Hepatocyte (in vitro differentiated cells): ENCODE measurements at places on chromosomes 7 and 10.
A peak's percentile ranks its signal among the peaks of the same experiment; 100 is the strongest.

GRCh38 chr10:17076626-17077345 lies 52.8 kb downstream of the CUBN start:
- DNase-seq, result no peak

GRCh38 chr10:22810643-22811465 lies 96.5 kb upstream of the PIP4K2A start:
- no peak for DNase-seq

GRCh38 chr10:59273445-59273844 lies 88.9 kb downstream of the FAM13C start:
- no peak for DNase-seq

- DNase-seq, result no peak
These were observed 234.4 kb upstream of the IMMP2L start for GRCh38 chr7:111796671-111797070.

GRCh38 chr10:13891128-13892000 lies 304.6 kb downstream of the PRPF18 start:
- DNase-seq, result peak; percentile 48

DNA sequence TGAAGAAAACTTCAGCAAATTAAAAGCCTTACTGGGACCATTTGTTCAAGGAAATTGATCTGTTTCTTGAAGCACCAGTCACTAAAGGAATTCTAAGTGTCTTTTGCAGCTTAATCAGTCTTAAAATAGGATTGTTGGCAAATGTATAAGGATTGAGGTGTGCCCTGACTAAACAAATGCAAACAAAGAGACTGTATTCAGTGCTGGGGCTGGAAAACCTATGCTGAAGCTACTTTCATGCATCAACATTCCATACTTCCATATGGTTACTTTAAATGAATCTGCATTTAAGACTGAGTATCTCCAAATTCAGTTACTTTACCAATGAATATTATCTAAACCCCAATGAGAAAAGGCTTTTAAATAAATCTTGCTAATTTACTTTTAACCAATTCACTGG lies 183.3 kb downstream of the ELAPOR2 start:
- no peak for DNase-seq

DNA sequence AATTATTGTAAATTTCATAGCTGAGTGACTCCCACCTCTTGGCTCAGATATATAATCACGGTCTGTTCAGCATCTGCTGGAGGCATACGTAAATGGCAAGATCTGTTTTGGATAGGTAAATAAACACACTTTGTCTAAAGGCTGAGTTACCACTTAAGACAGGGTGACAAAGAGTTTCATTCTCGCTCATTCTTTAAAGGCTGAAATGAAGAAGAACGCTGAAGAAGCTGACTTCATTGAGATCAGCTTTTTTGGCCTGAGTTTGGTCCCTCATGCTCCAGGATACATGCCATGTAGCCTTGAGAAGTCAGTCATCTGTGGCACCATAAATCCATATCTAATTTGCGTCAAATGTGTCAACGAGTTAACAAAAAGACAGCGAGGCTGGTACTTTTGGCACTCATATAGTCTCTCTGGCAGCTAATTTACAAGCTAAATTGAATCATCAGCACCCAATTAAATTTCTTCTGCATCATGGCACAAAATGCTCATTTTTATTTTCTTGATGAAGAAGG lies 309.9 kb downstream of the GPAM start:
- no peak for DNase-seq

GRCh38 chr10:21523557-21524008 lies 1.9 kb downstream of the SKIDA1 start:
- peak; percentile 60 for DNase-seq

DNA sequence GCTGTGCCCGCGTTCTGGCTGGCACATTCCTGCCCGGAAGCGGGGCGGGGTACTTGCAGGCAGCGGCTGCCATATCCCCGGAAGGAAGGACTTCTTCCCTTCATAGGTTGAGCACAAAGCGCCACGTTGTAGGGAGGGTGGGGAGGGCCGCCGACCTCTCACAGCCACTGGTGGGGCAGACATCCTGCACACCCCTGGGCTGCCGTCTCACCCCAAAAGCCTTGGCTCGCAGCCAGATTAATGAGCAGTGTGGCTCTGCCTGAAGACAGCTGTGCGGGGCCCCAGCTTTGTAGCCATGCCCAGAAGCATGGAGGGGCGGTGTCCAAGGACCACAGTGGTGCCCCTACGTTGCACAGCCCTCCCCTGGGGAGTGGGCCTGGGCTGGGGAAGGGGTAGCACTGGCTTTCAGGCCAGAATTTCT lies 54.3 kb upstream of the DPYSL4 start:
- DNase-seq, result no peak

GRCh38 chr10:55410415-55410885 lies 609.4 kb upstream of the PCDH15 start:
- peak; percentile 28 for DNase-seq

DNA sequence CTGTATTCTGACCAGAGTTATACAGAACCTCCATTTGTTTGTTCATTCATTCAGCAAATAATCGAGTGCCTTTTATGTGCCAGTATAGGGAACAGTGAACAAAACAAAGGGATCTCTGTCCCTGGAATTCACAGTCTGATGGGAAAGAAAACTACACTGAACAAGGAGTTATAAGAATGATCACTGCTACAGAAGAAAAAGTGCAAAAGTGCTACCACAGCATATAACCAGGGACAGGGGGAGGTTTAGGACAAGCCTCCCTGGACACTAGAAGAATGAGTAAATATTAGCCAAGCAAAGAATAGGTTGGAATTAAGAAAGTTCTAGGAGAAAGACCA lies 4.2 kb downstream of the CLDN12 start:
- no peak for DNase-seq

DNA sequence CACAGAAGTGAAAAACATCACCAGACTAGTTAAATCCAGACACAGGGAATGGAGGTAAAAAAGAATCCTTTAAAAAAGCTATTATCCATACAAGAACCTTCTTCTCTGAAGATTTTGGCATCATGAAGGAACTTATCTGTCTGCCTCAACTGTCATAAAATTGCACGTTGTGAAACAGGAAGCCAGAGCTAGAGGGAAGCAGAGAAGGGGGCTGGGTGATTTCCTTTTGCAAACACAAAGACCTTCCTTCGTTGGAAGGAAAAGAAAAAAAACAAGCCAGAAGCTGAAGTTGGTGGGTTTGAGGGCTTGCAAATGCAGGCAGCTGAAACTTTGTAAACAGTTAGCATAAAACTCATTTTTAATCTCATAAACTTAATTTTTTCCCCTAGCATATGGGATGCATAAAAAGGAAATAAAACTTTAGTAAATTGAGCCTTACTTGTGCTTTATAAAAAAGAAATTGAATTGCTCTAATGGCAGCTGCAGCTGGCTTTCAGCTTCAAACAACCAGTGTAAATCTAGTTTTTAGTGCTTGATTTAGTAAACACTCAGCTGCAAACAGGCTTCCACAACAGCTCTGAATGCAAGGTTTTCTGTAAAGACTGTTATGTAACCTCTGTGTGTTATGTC lies 101.6 kb downstream of the OTUD1 start:
- DNase-seq, result peak; percentile 10

DNA sequence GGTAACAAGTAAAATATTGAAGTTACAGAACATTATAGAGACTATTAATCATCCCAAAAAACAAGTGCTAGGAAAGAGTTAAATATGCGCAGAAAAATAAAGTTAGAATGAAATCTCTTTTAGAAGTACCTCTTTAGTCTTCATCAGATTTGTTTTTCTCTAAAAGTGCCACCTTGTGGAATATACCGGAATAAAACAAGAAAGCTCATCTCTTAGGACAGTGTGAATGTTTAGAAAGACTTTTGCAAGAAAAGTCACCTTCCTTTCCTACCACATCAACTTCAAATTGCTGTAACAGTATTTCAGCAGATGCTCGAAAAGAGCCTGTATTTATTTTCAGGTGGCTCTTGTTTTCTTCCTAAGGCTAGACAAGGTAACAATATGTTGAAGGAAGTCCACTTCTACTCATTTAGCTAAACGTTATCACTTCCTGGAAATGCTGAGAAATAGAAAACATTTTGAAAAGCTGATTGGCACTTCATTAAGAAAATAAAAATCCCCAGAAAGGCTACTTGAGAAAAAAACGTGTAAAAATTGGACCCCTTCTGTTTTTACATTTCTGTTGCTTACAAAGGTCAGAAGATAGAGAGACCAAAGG lies 19.8 kb upstream of the FAM133B start:
- DNase-seq, result no peak

GRCh38 chr7:158252837-158253669 lies 334.6 kb downstream of the PTPRN2 start:
- no peak for DNase-seq

GRCh38 chr10:133187091-133187905 lies 27.3 kb downstream of the KNDC1 start:
- DNase-seq, result no peak

DNA sequence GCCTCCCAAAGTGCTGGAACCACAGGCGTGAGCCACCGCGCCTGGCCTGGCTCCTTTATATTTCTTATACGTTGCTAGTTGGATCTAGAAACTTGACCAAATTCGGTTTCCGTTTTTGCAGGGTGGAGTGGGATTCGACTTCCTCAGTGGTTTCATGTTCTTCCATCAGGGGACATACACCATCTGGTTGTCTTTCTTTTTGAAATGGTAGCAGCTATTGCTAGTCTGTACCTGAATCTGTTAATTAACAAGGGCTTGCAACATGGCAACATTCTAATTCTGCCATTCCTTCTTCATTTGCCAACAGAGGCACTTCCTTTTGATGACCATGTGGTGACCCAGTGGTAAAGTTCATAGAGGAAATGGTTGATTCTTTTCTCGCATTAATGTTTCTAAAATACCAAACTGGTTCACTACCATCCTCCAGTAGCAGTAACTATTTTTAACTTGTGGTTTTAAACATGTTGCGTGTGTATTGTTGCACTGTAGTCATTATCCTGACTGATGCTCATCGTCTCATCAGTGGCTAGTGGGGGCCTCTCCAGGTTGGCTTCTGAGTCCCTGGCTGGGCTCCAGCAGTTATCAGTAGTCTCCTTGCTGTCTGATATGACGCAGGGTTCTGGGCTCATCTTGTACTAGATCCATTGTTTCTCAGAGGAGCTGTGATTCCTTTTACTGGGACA lies 159.2 kb downstream of the RGS10 start:
- no peak for DNase-seq

DNA sequence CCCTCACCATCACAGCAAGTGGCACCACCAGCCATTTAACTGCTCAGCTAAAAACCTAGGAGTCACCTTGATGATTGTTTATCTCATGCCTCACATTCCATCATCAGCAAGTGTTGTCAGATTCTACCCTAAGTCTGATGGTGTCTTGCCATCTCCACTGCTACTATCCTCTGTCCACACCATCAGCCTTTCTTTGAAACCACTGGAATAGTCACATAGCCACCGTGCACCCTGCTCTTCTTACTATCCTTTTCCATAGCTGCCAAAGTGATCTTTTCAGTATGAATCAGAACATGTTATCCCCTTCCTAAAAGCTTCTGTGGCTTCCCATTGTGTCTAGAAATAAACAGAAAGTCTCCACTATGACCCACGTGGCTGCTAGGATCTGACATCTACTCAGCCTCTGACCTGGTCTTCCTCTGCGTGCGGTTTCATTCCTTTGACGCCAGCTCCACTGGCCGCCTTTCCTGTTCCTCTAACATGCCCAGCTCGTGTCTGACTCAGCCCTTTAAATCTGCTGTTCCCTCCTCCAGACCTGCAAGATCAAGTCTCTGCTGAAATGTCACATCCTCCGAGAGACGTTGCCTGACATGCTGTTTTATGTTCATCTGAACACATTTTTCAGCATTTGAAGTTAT lies 16.5 kb upstream of the CHN2 start:
- DNase-seq, result peak; percentile 16

GRCh38 chr7:100106633-100107032 lies 5.2 kb downstream of the AP4M1 start:
- DNase-seq, result no peak

DNA sequence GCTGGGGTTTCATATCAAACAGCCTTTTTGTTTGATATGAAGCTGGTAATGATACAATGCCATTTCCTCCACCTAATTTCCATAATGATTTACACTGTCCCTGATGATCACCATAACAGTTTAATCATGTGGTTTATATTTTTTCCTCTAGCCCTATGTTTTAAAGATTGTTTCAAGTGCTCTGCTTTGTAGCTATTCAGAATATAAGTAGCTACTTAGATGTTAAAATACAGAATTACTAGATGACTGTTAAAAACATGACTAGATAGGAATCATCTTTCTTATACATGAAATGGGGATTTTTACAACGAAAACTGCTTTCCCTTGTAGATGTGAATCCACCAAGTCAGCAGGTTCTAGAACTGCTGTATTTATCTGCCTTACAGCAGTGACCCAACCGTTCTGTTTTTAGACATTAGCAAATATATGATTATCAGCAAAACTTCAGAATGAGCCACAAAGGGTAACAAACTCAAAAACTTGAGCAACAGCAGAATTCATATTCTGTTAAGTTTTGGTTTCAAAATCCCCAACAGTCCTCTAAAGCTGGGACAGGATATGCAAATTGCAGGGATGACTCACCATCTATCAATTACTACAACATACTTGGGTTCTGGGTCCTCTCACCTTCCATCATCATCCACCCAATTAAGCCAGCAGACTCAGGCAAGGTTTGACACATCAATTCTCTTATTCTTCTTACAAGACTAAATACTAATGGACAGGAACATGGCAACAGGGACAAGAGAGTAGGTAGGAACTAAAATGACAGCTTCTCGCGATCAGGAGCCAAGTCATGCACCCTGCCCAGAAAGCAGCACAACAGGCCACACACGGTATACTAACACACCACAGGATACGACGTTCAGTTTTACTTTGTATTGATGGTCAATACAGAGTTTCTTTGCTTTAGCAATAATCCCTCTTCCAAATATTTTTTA lies 83.9 kb downstream of the PIP4K2A start:
- DNase-seq, result no peak

GRCh38 chr10:67923551-67923950 lies 39.1 kb downstream of the SIRT1 start:
- DNase-seq, result no peak

- DNase-seq, result peak; percentile 71
These were observed 87.8 kb downstream of the BTRC start for GRCh38 chr10:101441541-101442455.

DNA sequence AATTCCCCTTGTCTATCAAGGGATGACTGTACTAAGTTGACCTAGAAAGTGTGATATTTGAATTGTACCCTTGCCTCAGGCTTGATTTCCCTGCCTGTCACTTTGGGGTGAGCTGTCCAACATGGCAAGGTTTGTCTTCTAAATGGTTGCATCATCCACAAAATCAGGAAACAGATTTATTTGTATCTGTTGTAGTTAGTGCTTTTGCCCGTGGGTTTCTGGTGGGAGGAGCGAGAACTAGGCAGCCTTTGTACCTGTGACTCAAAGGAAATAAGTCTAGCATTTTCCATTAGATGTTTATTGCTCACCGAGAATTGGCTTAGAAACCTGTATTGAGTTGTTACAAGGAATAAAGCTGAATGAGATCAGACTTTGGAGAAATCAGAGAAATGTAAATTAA lies 650.8 kb downstream of the LRMDA start:
- DNase-seq, result no peak
